ENCODE measurements at places on chromosomes 5 and 9.

- DNase-seq: peak; percentile 72
These were observed 17.3 kb upstream of the ODF2 start for GRCh38 chr9:128438343-128439109.

DNA sequence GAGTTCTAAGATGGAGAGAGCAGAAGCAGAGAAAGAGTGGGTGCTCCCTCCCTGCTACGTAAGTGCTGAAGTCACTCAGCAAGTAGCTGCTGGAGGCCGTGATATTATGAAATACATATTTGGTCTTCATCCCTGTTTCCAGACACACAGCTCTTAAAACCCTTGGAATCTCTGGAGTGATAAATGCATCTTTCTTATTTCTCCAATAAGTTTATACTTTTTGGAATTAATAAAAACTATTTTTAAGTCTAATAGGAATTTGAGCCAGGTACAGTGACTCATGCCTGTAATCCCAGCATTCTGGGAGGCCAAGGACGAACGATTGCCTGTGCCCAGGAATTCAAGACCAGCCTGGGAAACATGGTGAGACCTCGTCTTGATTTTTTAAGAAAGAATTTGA, 60.6 kb downstream of the AUH start:
- no peak for DNase-seq

GRCh38 chr5:124865603-124866354, 119.3 kb upstream of the ZNF608 start:
- no peak for DNase-seq

GRCh38 chr9:115328677-115329076, 210.7 kb upstream of the TNC start:
- DNase-seq: no peak

- no peak for DNase-seq
These were observed 672.9 kb upstream of the GRAMD2B start for GRCh38 chr5:125750147-125750860.

DNA sequence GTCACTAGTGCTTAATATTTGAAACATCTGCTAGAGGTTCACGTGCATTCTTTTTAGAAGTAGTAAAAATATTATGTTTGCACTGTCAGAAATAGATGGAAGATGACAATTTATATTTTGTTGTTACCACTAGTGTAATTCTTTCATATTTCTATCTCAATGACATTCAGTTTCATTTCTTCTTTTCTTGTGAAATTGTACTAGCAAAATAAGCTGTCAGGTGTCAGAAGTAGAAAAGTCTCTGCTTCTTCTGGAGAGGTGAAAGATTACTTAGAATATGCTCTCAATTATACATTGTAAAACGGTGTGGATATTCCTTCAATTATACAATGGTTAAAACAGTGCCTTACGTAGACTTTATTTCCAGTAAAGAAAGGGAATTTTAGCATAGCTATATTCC, 395.4 kb downstream of the CSNK1G3 start:
- no peak for DNase-seq

DNA sequence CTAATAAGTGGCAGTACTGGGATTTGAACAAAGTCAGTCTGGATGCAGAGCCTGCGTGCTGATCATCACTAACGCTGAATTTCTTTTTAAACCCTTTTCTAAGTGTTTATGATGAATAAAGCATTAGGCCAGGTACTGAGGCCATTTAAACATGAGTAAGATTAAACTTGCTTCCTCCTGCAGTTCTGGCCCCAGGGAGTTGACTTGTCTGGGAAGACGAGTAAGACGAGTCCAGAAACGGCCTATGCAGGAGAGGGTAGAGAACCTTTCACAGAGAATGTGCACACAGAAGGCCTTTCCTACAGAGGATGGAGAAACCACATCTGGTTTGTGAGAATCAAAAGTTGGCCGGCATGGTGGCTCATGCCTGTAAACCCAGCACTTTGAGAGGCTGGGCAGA, 42.9 kb downstream of the SPRY4 start:
- no peak for DNase-seq

Data from NCI-H1092 treated with DMSO at 0.1 percent for 48 hours (cell line).